Daoy (cell line): ENCODE measurements at places on chromosomes 6 and 20. TPM values are rescaled to one million over a fixed set of nuclear protein-coding genes. Genes with fewer than 3 reads are reported as not detected.

HCK gene
- 0.15 TPM in 1 of 2 replicates, not detected in the other for total RNA-seq

DEFB119 gene
- not detected in 2 replicates for total RNA-seq

C20orf141 gene
- not detected in 2 replicates for total RNA-seq

PLEKHG1 gene
- 2.8 and 6.1 TPM in 2 replicates for total RNA-seq

PTCRA gene
- total RNA-seq: not detected in 2 replicates

KCNS1 gene
- not detected in 2 replicates for total RNA-seq

SIRPB2 gene
- total RNA-seq: not detected in 2 replicates

RMND1 gene
- total RNA-seq: 32.2 and 45.1 TPM in 2 replicates

GABRR2 gene
- not detected in 2 replicates for total RNA-seq

FAM83C gene
- not detected in 2 replicates for total RNA-seq

PCK1 gene
- total RNA-seq: not detected in 2 replicates

OR2H1 gene
- total RNA-seq: not detected in 2 replicates

RPN2 gene
- 187 and 191 TPM in 2 replicates for total RNA-seq

COL9A3 gene
- 0.97 and 6.1 TPM in 2 replicates for total RNA-seq

PRR18 gene
- 3.2 TPM in 1 of 2 replicates, not detected in the other for total RNA-seq

CITED2 gene
- total RNA-seq: 19.3 and 19.5 TPM in 2 replicates

DYNLT1 gene
- total RNA-seq: 29.3 and 51.9 TPM in 2 replicates

PRDM13 gene
- total RNA-seq: 2.3 and 3.4 TPM in 2 replicates

IRF4 gene
- 0.23 TPM in 1 of 2 replicates, not detected in the other for total RNA-seq
